ENCODE measurements at places on chromosomes 13 and 19.

GRCh38 chr13:112056739-112057438 is 10.1 kb upstream of the SOX1 start:
- no peak for DNase-seq

DNA sequence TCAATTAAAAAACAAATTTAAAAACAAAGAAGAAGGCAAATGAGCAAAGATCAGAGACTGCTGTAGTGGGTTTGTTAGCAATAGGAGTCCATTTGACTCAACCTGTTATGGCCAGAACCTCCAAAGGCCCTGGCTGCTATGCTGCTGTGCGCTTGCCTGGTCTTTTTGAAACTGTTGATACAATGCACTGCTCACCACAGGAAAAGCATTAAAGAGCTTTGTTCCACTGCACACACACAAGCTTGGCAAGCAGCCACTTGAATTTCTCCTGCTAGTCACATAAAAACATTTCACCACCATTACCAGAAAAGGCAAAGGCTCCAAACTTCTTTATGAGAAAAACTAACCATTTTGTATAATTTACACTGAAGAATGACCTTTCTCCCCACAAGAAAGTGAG is 132.2 kb downstream of the FREM2 start:
- no peak for DNase-seq

GRCh38 chr19:15101479-15102082 is 5.6 kb upstream of the SYDE1 start:
- no peak for DNase-seq

GRCh38 chr13:60924856-60925255 is 490.8 kb downstream of the PCDH20 start:
- no peak for DNase-seq

GRCh38 chr19:55486971-55487923 is 989 bp upstream of the SSC5D start:
- DNase-seq = peak; percentile 75

GRCh38 chr19:31377736-31378135 is 28.5 kb upstream of the TSHZ3 start:
- no peak for DNase-seq

- DNase-seq = no peak
These were observed 98.2 kb downstream of the RBM26 start for GRCh38 chr13:79307866-79308298.

DNA sequence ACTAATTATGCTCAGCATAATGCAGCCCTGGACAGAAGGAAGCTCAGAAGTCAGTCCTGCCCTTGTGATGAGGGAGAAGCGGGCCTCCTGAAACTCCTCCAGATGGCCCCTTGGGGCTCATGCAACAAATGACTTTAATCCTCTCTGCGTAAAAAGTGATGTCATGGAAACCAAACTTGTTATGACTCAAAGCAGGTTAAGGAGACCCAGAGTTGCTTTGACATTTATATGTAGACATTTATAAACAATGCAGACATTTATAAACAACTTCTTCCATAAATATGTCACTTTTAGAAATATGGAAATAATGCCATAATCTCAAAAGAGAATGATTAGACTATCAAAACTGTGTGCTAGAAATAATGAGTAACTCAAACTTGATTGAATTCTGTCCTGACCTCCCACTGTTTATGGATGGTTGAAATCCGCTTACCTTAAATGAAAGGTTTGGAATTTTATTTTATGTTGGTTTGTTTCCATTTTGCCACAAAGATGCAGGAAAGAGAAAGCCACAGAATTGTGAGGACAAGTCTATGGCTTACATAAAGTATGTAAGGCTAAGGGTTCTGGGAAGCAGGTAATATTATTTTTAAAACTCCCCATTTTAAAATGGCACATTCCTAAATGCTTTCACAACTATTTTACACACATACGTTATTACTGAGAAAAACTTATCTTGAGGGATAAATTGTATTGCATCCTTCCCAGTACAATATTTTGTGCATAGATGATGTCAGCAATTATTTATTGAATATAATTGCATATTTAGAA is 73.7 kb downstream of the CYSLTR2 start:
- DNase-seq = no peak

- DNase-seq = no peak
These were observed 339.0 kb downstream of the DCT start for GRCh38 chr13:94140511-94140910.

DNA sequence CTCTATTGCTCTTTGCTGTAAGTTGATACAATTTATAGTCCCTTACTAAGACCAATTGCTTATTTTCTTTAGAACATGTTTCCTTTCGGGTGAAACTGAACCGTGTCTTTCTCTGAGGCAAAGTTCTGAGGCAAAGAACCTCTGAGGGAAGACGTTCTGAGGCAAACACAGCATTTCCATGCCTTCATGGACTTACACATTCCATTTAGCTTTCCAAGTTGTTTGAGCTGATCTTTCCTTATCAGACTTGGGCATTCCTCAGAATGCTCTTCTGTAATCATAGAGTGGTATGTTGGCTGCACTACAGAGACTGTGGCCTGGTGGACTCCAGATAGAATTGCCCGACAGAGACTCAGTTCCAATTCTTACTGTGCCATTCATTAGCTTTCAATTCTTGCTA is 579.1 kb downstream of the KCTD12 start:
- no peak for DNase-seq

DNA sequence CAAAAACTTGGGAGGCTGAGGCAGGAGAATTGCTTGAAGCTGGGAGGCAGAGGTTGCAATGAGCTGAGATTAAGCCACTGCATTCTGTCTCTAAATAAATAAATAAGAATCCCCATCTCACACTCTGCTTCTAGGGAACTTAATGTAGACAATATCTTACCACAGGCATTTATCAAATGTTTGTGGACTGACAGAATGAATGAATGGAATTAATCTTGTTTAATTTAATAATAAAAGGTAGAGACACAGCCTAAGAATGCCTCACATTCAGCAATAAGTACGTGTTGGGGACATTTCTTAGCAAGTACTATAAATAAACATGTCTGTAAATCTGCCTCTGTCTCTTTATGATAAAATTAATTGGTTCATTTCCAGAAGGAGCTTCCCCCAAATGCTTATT is 36.2 kb upstream of the RBM26 start:
- DNase-seq = no peak

- DNase-seq = no peak
These were observed 253.8 kb downstream of the DLEU7 start for GRCh38 chr13:50589651-50590054.

GRCh38 chr19:13833330-13834243 is 38.3 kb downstream of the ZSWIM4 start:
- DNase-seq = peak; percentile 90

- no peak for DNase-seq
These were observed 10.6 kb upstream of the FFAR2 start for GRCh38 chr19:35437406-35437951.

DNA sequence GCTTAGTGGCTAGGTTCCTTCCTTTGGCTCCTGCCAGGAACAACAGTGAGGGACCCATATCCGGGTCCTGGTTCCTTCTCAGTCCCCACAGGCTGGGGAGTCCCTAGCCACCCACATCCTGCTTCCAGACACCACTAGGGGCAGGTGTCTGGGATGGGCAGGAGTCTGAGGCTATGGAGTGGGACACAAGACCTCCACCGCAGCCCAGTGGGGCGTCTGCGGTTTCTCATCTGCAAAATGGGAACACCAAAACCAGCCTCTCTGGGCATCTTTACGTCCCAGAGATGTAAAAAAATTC is 879 bp upstream of the FCGBP start:
- DNase-seq = no peak
